ENCODE measurements at places on chromosomes 7 and 10.
A peak's percentile ranks its signal among the peaks of the same experiment; 100 is the strongest.

DNA sequence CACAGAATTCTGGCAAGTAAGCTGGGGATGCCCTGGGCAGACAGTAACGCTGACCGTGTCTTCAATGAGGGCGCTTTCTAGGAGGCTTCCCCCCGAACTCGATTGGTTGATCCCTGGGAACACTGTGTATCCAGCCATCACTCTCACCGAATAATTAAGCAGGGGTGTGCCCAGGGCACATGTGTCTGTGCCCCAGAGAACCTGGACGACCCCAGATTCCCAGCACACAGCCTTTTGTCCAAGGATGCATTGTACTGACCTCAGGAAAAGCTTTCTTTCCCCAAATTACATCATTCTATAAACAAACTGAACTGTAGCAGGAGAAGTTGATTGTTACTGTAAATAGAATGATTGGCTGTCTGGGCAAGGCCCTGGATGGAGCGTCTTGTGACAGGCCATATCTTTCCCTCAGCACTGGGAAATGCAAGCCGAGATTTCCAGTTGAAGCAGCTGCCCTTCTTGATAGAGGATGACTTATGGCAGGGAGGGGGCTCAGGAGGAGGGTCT, 6.6 kb upstream of the DEPP1 start:
- DNase-seq = no peak

DNA sequence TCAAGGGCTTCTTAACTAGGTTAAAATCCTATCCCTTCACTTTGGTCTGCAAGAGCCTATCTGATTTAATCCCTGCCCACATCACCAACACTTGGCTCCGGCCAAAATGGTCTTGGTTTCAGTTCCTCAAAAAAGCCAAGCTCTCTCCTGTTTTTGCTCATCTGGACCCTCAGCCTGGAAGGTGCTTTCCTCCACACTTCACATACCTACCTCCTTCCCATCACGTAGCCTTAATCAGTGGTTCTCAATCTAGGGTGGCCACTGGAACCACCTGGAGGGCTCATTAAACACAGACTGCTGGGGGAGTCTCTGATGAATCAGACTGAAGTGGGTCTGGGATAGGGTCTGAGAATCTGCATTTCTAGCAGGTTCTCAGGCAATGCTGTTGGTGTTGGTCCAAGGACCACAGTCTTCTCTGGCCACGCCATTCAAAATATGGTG, 227.0 kb upstream of the AOAH start:
- no peak for DNase-seq

GRCh38 chr10:17161775-17162174, 32.2 kb upstream of the CUBN start:
- no peak for DNase-seq

GRCh38 chr10:27746397-27747095, 927 bp upstream of the MKX start:
- DNase-seq = no peak

DNA sequence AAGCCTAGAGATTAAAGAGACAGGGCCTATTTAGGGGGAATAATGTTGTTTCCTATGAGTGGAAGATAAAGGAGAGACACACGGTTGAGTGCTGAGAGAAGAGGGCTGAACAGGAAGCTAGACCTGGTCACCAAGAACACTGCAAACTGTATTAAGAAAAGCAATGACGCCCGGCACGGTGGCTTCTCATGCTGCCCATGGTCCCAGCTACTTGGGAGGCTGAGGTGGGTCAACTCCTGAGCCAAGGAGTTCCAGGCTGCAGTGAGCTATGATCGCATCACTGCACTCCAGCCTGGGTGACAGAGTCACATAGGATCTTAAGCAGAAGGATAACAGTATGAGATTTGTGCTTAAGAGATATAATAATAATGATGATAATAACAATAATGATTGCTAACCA, 19.7 kb upstream of the OTUD1 start:
- no peak for DNase-seq

DNA sequence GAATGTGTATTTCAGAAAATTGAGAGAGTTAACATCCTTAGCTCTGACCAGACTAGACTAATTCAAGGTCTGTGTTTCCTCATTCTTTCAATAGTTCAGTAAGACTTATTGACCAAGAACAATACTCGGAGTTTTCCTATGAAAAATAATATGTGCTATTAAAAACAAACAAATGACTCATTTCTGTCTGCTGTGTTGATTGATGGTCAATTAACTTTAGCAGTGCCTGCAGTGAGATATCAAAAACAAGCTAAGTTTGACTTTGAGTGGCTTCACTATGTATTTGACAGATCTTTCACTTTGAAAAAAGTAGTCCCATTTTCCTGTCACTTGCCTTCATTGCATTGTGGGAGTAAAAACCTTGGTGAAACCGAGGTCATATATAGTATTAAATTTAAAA, 91.0 kb downstream of the GNAT3 start:
- no peak for DNase-seq

DNA sequence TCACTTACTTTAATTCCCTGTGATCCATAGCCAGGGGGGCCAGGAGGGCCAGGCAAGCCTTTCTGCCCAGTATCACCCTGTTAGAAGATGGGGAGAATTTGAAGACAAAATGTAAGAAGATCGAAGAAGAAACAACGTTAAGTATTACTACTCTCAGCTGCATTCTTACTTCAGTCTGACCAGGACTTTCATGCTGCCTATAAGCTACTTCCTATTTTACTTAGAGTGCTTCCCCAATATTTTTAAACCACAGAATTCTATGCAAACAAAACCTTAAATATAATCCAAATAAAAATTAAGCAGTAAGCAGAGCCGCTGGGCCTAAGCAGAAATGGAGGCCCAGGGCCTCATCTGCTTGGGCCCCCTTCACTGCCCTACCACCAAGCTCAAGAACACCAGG, 117.8 kb downstream of the COL28A1 start:
- no peak for DNase-seq

- peak; percentile 79 for DNase-seq
These were observed 131.6 kb downstream of the HGF start for GRCh38 chr7:81638198-81638597.

DNA sequence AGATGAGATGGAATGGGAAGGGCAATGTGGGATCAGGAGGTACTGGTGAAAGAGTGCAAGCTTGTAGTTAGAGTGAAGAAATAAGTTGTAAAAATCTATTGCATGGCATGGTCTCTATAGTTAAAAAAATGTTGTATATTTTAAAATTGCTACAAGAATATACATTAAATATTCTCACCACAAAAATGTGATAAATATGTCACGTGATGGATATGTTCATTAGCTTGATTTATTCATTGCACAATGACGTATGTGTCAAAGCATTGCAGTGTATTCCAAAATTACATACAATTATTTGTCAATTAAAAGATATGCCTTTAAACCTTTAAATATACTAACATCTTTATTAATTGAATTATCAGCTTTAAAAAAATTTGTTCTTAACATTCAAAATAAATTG, 1607.1 kb downstream of the REEP3 start:
- no peak for DNase-seq

DNA sequence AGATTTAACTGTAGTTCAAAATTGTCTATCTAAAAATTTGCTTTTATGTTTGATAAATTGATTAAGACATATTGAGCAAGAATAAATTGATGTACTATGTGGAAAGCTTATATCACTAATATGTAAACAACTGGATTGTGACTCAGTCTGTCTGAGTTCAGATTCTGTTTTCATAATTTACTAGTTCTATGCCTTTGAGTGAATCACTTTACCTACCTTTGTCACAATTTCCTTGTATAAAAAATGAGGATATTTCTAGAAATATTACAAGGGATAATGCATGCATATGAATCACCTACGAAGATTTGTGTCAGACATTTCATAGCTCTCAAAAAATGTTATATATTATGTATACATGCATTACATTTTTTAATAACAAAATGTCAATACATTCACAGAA, 245.1 kb upstream of the ZWINT start:
- DNase-seq = no peak

GRCh38 chr10:68403701-68404100, 3.4 kb downstream of the RUFY2 start:
- DNase-seq = no peak

- no peak for DNase-seq
These were observed 54.4 kb downstream of the ZRANB1 start for GRCh38 chr10:124996127-124996853.

GRCh38 chr10:11616021-11616420, 4.6 kb upstream of the USP6NL start:
- DNase-seq = no peak

- no peak for DNase-seq
These were observed 5.0 kb downstream of the ALDH18A1 start for GRCh38 chr10:95651346-95652060.

- DNase-seq = no peak
These were observed 54.5 kb downstream of the FRMD4A start for GRCh38 chr10:14276210-14276609.

DNA sequence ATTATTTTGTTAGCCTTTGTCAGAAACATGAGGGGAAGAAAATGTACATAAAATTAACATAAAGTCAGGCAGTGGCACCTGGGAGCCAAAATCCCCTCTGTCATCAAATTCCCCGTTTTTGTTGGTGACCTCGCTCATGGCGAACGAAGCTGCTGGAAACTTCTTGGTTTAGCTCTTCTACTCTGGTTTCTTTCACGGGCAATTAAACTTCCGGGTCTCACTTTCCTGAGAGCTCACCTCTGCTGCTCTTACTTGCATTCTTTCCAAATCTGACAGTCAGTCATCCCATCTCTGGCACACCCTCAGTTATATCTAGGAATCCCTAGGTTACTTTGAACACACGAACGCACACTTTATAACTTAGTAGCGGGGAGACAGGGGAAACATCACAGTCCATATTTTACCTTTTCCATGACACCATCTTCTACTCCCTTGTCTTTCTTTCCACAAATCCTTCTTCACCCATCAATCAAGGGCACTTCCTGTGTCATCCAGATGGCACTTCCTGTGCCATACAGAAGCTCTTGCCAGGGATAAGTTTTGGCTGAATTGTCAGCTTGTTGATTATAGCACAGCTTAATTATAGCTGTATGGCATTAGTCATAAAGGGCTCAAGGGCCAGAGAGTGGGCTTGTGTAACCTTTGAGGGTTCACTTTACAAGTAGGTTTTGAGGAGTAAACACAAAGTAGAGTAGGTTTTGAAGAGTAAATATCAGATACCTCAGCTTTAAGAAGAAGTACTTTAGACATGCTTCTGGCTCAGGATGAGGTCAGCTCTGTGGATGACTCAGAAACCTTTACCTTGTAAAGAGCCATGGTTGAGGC, 105.1 kb downstream of the GATA3 start:
- no peak for DNase-seq

DNA sequence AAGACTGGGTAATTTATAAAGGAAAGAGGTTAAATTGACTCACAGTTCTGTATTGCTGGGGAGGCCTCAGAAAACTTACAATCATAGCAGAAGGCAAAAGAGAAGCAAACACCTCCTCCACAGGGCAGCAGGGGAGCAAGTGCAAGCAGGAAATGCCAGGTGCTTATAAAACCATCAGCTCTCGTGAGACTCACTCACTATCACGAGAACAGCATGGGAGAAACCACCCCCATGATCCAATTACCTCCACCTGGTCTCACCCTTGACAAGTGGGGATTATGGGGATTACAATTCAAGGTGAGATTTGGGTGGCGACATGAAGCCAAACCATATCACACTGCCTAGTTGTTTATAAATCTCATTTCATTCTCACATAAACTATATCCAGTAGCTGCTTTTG, 28.0 kb upstream of the CPN1 start:
- DNase-seq = no peak

- DNase-seq = no peak
These were observed 16.4 kb downstream of the IFIT3 start for GRCh38 chr10:89344156-89344555.

- peak; percentile 32 for DNase-seq
These were observed 14.1 kb upstream of the NDUFA5 start for GRCh38 chr7:123571684-123572083.

- DNase-seq = no peak
These were observed 575.1 kb downstream of the GALNT17 start for GRCh38 chr7:71707041-71707440.

- no peak for DNase-seq
These were observed 544.5 kb upstream of the FOXK1 start for GRCh38 chr7:4137552-4137951.

- peak; percentile 35 for DNase-seq
These were observed 97.1 kb downstream of the CSTF2T start for GRCh38 chr10:51602326-51602725.

GRCh38 chr10:112960151-112960681, 10.2 kb downstream of the TCF7L2 start:
- no peak for DNase-seq

DNA sequence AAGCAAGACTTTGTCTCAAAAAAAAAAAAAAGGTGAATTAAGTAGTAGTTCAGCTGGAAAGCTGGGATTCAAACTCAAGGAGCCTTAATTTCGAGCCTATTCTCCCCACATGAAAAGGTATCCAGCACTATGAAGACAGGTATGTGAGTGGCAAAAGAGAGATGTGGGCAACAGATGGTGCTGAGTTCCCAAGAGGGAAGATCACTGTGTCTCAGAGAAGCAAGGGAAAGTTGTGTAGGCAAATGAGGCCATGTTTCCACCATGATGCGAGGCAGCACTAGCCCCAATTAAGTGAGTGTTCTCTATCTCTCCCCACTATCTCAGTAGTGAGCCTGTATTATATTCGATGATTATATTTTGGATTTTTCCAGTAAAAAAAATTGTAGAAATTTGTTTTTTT, 19.8 kb upstream of the ST7 start:
- no peak for DNase-seq

- DNase-seq = no peak
These were observed 245.0 kb upstream of the YAE1 start for GRCh38 chr7:39321245-39321644.
